ENCODE measurements at places on chromosomes 4 and X.

DNA sequence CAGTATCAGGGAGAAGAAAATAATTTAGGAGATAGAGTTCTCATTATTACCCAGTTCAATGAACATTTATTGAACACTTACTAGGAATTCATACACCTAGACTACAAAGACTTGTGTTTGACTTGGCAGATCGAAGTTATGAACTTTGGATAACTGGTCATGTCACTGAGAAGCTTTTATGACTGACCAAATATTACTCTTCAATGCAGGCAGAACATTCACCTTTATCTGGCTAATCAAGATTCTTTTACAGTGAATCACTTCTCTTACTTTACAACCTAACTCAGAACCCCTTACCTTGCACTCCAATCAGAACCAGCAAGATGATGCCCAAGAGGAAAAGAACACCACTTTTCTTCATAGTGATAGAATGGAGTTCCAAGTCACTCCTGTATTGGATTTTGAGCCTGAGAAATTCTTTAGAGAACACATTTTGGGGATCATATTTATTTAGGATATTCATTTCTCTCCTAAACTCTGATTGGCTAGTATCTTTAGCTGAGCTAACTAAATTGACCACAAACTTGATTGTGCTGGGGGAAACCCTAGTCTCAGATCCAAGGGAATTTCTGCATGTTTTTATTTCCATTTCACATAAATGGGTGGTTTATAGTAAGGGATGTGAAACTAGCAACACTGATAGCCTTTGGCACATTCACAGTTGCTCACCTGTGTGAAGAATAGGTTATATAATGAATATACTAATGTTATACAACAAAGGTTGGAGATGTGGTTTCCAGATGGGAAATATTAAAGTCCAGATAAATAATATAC, at the start of gene CXCL9:
TSS of gene CXCL9 (minus strand) at position 421 of the 774 bp plus-strand sequence. CDS start at position 361, 60 bp downstream.
- DNase-seq: no peak

DNA sequence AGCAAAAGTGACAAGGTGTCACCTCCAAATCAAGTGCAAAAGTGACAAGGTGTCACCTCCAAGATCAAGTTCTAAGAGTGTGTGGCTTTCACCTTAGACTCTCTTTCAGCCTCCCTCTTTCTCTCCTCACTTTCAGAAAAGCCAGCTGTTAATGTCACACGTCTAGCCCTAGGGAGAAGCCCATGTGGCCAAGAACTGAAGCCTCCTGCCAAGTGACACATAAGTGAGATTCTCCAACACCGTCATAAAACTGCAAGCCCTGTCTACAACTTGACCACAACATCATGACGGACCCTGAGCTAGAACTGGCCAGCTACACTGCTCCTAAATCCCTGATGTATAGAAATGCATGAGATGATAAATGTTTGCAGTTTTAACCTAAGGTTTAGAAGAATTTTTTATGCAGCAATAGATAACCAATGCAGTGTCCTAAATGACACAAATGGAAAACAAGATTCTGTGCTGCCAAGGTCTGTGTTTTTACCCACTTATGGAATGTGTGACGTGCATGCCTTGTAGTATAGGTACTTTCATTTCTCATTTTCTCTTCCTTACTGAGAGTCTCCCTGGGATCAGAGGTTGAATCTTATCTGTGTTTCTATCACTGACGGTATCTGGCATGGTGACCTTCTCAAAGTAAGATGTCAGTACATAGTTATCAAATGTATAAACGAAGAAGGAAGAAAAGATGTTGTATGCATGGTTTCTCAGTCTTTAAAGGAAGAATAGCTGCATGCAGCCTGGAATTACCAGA, 25.0 kb downstream of the NLGN4X start:
- no peak for DNase-seq

DNA sequence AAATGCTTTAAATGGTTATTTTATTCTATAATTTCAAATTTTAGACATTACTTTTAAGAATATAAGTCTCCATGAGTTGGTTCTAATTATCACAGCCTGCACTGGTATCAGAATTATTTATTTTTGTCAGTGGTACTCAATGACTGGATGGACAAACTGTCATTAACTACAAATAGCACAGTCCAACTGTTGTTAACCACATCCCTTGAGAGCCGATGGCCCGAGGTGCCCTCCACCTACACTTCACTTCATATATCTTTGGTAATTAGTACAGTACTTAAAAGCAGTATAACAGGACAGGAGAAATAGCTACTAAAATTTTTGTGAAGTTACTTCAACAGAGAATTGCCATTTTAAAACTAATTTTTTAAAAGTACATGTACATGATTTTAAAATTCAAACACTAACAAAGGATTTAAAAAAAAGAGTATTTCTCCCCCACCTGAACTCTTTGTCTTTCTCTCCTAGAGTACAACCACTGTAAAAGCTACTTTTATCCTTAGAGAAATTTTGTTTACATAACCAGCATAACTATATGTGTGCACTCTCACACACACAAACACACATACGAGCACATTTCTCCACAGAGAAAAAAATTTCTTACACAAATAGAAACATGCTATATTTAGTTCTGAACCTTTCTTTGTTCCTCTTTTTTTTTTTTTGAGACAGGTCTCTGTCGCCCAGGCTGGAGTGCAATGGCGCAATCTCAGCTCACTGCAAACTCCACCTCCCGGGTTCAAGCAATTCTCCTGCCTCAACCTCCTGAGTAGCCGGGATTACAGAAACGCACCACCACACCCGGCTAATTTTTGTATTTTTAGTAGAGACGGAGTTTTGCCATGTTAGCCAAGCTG, 6.5 kb downstream of the TIFA start:
- DNase-seq: no peak

GRCh38 chr4:20944451-20944850, 244.2 kb downstream of the PACRGL start:
- no peak for DNase-seq

DNA sequence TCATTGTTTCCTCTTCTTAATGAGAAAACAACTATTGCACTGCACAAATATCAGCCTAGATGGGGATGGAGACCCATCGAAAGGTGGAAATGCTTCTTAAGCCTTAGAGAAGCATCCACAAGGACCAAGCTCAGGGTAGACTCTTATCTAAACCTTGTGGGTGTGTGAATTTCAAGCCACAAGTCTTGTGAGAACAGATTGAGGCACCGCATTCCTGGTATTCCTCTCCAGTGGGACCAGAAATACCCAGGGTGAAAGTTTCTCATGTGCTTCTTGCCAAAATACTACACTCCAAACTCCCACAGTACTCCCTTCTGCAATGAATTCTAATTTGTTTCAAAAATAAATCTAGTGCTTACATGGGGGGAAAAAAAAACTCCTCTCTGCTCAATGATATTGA, 375.6 kb downstream of the PDGFC start:
- no peak for DNase-seq

- DNase-seq: no peak
Observed at GRCh38 chrX:129043138-129043537, 480.2 kb downstream of the SMARCA1 start.

- DNase-seq: no peak
Observed at GRCh38 chr4:13599159-13599558, 28.4 kb downstream of the BOD1L1 start.

GRCh38 chr4:168679819-168680218, 183.0 kb downstream of the PALLD start:
- no peak for DNase-seq

DNA sequence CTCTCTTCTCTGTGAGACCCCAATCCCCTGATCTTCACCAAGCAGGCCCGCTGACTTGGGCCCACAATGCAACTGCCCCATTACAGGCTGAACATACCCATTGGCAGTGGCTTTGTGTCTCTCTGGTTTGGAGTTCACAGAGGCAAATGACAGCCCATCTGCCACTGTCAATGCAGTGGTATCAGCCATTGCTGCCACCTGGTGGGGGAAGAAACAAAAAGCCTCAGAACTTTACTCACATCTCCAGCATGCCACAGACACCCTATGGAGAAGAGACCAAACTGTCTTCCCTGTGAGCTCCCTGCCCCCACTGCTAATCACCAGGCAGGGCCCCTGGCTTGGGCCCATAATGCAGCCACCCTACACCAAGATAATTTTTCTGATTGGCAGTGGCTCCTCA, 729.3 kb upstream of the ACTRT1 start:
- DNase-seq: no peak

DNA sequence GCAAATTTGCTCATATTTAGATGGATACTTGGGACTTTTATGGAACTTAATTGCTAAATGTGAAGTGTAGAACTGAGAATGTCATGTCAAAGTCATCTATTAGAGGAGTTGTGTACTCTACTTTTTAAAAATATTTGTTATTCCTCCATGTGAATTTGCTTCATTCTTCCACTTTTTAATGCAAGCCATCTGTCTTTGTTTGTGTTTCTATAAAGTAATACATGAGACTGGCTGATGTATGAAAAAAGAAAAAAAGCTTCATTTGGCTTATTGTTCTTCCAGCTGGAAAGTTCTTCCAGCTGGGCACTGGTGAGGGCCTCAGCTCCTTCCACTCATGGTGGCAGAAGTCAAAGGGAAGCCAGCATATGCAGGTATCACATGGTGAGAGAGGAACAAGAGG, 114.6 kb upstream of the GRID2 start:
- no peak for DNase-seq

- no peak for DNase-seq
Observed at GRCh38 chrX:118345045-118345463, 852 bp upstream of the WDR44 start.

DNA sequence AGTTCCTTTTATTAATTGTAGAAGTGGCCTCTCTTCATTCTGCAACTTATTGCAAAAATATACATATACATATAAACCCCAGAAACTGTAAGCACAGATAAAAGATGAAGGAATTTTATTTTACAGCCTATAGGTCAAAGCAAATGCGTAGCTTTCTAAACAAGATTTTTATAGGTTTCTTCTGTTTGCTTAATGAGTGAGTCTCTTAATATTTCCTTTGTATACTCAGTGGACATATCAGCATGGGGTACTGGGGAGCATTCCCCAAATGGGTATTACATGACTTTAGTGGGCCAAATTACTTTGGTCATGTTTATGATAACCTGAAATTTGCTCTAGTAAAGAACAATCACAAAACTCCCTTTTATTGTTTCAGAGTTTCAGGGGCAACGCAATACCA, 1698.6 kb upstream of the IGFBP7 start:
- DNase-seq: no peak

- DNase-seq: no peak
Observed at GRCh38 chr4:85778632-85779131, 303.7 kb downstream of the ARHGAP24 start.

- DNase-seq: no peak
Observed at GRCh38 chr4:182861346-182861745, 55.8 kb downstream of the DCTD start.

DNA sequence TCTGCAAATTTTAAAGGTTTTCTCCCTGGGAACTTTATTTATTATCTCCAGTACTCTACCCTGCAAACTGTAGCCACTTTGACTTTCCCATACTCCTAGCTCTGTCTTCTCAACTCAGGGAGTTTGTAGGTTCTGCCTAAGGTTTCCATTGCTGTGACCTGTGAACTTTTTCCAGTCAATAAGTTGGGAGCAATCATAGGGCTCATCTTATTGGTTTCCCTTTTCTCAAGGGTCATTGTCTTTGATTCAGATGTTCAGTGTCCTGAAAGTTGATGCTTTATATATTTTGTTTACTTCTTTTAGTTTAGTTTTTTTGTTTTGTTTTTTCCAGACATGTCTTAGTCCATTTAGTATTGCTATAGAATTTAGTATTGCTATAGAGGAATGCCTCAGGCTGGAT, 85.3 kb upstream of the NUDT6 start:
- no peak for DNase-seq

DNA sequence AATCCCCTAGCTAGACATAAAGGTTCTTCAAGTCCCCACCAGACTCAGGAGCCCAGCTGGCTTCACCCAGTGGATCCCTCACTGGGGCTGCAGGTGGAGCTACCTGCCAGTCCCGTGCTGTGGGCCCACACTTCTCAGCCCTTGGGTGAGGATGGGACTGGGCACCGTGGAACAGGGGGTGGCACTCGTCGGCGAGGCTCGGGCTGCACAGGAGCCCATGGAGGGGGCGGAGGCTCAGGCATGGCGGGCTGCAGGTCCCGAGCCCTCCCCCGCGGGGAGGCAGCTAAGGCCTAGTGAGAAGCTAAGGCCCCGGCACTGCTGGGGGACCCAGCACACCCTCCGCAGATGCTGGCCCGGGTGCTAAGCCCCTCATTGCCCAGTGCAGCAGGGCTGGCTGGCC, 16.1 kb upstream of the ACSL4 start:
- no peak for DNase-seq

GRCh38 chr4:80229128-80229527, 31.8 kb downstream of the PRDM8 start:
- DNase-seq: no peak

DNA sequence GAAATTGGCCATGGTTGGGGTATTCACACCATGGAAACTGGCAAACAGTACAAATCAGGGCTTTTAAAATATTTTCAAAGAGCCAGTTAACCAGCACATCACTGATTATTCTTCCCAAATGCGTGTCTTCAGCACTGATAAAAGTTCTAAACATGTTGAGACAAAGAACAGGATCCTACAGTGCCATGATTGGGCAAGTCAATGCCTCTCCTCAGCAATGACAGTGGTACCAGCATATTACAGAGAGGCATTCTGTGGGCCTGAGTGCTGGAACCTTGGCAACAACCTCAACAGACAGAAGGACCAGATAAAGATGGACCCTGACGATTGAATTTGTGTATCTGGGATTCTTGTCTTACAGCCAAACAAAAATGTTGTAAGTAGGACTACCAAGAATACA, 108.9 kb downstream of the EFHC2 start:
- no peak for DNase-seq

DNA sequence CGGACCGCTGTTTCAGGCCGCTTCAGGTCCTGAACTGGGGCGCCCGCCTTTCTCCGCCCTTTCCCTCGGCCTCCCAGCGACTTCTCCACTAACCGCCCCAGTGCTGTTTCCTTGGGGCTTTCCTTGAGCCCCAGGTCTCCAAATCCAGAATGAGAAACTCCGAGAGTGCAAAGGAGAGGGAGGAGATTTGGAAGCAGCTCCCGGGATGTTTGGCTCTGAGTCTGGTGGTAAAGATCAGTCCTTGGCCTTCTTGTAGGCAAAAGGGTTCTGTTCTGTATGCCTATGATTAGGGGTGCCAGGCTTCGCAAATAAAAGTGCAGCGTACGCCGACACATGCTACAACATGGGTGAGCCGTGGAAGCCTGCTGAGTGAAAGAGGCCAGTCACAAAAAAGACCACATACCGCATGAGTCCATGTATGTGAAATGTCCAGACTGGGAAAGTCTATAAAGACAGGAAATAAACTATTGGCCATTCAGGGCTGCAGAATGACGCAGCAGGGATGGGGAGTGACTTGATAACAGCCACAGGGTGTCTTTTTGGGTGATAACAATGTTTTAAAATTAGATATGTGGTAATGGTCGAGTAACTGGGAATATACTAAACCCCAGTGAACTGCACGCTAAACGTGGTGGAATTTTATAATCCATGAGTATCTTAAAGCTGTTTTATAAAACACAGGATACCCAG, 99.8 kb downstream of the TRAPPC11 start:
- DNase-seq: no peak

GRCh38 chrX:8748855-8749254, 16.9 kb upstream of the ANOS1 start:
- no peak for DNase-seq

- DNase-seq: no peak
Observed at GRCh38 chrX:78124307-78124706, 15.1 kb downstream of the TAF9B start.

- DNase-seq: no peak
Observed at GRCh38 chrX:23341452-23341851, 6.8 kb downstream of the PTCHD1 start.

GRCh38 chrX:68822641-68823410, 6.0 kb upstream of the EFNB1 start:
- DNase-seq: no peak

GRCh38 chr4:86099348-86099747, 260.5 kb downstream of the MAPK10 start:
- DNase-seq: no peak

GRCh38 chr4:105633241-105633640, 75.2 kb downstream of the INTS12 start:
- no peak for DNase-seq

Measured in stimulated activated CD8-positive, alpha-beta memory T cell treated with anti-CD3 and anti-CD28 coated beads, Interleukin-4, amount 100 ng/mL, for 1 hour (primary cell).